ENCODE measurements at places on chromosomes 2 and 18.

DNA sequence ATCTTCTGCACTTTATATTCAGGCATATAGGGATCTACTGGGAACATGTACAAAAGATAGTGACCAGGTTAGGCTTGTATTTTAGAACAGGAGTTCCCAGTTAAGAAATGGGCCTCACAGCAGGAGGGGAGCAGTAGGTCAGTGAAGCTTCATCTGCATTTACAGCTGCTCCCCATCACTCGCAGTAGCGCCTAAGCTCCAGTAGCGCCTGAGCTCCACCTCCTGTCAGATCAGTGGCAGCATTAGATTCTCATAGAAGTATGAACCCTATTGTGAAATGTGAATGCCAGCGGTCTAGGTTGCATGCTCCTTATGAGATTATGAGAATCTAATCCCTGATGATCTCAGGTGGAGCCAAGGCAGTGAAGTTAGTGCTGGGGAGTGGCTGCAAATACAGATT, 224.4 kb upstream of the CYRIA start:
- DNase-seq, result no peak

- no peak for DNase-seq
These were observed 342.6 kb downstream of the CELF4 start for GRCh38 chr18:37222999-37223378.

- DNase-seq, result no peak
These were observed 34.9 kb downstream of the DNMT3A start for GRCh38 chr2:25306777-25307368.

DNA sequence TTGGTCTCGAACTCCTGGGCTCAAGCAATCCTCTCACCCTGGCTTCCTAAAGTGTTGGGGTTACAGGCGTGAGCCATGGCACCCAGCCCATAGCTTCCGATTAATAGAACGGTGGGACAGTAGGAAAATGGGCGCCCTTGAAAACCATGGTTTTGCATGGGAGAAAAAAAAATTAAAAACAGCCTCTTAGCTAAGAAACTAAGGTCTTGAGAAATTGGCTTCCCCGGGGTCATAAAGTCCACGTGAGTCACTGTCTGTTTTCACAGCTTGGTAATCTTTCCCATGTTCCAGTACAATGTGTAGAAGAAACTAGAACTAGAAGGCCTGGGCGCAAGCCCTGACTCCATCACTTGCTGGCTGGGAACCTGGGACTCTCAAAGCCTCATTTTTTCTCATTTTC, 20.7 kb downstream of the B3GNT2 start:
- DNase-seq, result no peak

GRCh38 chr2:27509326-27509725, 12.7 kb downstream of the GCKR start:
- DNase-seq, result peak; percentile 14

DNA sequence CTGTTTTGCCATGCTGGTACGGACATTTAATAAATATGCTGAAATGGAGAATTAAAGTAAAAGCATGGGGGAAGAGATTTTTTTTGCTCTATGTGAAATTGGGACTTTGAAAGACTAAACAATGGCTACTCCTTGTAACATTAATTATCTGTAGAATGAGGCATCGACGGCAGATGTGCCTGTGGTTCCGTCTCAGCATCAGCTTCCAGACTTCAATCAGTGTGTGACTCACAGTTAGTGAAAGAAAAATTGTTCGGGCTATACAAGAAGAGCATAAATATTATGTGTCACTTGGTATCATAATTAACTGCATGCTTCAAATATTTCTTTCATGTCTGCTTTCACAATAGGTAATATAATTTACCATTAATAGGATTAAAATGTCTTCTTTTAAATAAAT, 117.0 kb upstream of the SMIM21 start:
- no peak for DNase-seq

- DNase-seq, result no peak
These were observed 2.9 kb upstream of the DGKD start for GRCh38 chr2:233351423-233351822.

DNA sequence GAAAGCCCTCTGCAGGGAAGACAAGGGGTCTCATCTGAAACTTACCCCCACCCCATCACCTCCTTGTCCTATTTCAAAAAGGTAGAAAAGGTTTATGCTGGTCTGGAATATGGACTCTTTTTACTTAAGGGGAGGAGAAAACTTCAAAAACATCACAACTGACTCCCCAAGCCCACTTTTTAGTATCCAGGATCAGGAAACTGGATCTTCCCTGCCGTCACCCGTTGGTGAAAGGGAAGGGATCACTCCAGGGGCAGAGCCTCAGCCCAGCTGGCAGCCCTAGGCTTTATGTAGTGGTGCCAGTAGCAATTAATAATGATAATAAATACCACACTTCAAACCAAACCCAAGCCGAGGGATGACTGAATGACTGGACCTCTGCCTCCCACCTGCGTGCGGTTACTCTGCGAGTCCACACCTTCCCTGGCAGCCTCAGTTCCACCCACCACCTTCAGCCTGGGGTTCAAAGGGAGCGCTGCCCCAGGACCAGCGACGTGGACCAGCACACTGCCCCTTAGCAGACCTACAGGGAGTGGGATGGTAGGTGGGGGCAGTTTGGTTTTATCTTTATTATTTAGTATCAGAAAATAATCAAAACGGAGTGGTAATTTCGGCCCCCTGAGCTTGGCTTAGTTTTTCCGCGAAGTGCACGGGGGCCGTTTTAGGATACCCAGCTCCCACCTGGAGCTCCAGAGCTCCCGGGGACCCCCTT, 4.9 kb upstream of the GATA6 start:
- DNase-seq, result no peak

DNA sequence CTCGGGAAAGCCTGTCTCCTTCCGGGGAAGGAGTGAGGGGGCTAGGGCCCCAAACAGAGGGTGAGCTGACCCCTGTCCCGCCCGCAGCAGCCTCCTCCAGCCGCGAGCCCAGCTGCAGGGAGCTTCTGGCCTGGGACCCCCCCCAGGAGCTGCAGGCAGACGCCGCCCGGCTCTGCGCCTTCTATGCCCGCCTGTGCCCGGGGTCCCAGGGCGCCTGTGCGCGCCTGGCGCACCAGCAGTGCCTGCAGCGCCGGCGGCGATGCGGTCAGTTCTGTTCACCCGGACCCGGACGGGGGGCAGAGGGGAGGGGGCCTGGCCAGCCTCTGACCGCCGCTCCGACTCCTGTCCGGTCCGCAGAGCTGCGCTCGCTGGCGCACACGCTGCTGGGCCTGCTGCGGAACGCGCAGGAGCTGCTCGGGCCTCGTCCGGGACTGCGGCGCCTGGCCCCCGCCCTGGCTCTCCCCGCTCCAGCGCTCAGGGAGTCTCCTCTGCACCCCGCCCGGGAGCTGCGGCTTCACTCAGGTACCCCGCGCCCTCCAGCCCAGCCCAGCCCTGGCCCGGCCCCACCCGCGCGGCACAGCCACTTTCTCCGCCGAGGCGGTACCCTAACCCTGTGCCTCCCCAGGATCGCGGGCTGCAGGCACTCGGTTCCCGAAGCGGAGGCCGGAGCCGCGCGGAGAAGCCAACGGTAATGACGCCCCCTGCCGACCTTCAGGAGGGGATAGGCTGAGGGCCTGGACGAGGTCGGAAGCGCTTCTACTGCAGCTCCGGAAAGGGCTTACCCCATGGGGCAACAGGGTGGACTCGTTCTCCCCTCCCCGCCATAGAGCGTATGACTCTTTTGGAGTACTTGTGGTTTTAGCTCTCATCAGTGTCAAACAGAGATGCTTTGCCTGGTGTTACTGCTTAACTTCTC, 2.0 kb upstream of the CHRND start:
- DNase-seq, result no peak

Data from NCI-H1092 (cell line).